ENCODE measurements at places on chromosomes 2 and 18.

DNA sequence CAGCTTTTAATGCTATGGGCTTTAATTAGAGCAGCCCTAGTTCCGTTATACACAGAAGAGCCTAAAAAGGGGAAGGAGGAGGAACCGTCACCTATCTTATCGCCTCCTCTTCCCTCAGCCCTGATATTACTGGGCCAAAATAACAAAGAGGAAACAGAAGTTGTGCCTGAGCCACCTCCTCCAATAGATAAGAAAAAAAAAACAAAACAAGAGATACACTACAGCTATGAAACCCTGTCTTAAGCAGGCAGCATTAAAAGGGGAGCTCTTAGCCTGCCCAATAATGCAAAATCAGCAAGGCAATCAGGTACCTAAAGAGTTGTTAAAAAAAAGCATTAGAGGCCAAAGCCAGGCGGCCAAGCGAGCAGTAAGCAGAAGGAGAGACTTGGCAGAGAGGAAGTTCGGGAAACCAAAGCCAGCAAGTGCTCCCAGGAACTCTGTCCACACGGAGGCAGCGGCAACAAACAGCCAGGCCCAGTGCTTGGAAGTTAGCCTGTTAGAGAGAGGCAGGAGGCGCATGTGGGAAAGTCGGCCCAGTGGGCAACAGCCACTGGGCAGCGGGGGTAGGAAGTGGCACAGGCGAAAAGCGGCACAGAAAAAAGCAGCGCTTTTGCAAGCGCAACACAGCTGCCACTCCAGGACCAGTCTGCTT is 41.8 kb upstream of the PDK1 start:
- no peak for DNase-seq

- DNase-seq: no peak
Observed at GRCh38 chr2:235191978-235192377, 240.2 kb downstream of the SH3BP4 start.

GRCh38 chr2:234116010-234116409 is 65.5 kb downstream of the SPP2 start:
- DNase-seq: no peak

DNA sequence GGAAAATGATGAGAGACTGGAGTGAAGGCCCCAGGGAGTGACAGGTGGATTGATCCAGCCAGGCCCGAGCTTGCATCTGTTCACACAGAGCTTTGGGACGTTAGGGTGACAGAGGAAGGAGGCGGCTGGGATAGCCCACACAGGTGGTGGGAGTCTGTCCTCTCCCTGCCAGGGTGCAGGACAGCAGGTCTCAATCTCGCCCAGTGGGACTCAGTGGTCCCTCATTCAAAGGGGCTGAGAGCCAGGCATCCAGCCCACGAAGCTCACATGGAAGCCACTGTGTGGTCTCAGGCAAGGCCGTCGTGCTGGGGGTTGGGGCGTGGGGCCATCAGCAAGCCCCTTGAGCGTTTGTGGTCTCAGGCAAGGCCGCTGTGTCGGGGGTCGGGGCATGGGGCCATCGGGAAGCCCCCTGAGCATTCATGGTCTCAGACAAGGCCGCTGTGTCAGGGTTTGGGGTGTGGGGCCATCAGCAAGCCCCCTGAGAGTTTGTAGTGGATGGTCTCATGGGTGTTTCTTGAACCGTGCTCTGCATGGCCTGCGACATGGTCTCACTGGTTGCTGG is 8.3 kb downstream of the KCNG2 start:
- DNase-seq: no peak

DNA sequence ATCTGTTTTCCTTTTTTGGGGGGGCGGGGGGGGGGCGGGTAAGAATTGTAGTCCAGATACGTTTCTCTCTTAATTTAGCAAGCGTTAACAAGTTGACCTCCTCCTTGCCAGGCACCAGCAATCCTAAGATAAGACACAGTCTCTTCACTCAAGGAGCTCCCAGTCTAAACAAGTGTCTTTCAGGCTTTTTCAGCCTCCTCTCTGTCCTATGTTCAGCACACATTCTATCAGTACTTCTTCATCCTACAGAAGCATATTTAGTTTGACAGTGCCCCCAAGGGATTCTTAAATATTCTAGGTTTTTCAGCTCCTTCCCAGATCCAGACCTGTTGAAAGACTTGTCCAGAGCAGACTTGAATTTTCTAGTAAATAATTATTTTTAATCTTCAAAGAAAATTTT is 2.7 kb downstream of the PPP1CB start:
- DNase-seq: no peak

DNA sequence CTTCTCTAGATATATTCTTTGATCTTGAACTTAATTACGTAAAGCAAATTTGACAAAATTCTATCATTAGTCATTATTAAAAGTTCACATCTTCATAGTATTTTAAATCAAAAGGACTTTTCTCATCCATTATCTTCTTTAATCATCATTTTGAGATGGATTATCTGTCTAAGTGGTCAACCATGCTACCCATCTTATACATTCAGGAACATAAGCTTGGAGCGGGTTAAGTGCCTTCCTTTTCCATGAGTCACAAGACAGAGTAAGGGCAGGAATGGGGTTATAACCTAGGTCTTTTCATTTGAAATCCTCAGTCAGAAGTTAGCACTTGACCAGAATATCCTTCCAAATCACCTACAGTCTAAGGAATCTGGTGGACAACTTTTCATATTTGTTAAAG is 297.1 kb downstream of the TCF4 start:
- no peak for DNase-seq

GRCh38 chr2:143513081-143513480 is 383.9 kb downstream of the ARHGAP15 start:
- no peak for DNase-seq

GRCh38 chr2:216774620-216775019 is 79.3 kb upstream of the IGFBP5 start:
- peak; percentile 76 for DNase-seq

DNA sequence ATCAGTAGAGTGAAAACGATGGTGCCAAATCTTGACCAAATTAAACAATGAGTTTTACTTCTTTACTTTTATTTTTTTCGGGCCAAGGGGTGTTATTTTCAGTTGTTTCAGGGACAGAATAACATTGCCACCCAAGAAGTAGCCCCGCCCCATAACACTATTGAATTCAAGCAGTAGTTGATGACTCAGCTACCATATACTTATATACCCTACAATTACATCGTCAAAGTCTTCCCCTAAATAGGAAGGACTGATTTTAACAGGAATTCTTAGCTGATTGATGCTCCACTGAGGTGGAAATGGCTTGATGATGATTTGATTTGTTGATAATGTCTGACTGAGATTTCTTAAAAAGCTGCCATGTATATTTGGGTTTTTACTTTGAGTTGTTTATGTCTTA is 24.7 kb downstream of the LYPD6B start:
- DNase-seq: no peak

DNA sequence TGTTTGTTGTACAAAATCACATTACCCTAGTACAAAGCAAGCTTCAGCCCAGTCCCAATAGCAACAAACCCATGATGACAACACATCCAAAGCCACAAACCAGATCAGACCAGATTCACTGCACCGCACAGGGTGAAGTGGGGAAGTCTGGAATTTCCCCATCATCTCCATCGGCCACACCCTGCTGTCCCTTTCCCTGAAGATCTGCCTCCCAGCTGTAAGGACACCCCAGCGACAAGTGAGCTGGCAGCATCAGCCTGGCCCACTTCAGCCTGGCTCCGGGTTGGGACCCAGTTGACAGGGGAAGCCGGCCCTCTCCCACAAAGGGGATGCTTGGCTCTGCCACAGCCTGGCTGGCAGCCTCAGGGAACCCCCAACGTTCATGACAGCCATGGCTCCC is 207.6 kb downstream of the MGAT5 start:
- no peak for DNase-seq

DNA sequence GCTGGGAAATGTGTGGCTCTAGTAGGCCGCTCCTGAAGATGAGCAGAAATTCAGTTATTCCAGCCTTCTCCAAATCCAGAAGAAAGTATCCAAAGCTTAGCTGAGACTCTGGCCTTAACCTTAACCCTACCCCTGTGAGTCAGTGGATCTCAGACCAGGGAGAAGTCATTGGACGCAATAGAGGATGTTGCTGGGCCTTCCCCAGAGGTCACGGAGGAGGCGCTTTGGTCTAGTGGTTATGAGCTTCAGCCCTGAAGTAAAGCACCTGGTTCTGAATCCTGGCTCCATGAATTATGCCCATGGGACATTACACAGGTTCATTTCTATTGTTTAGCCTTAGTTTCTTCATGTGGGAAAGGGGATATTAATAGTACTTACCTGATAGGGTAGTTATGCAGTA is 24.0 kb downstream of the PKDCC start:
- DNase-seq: no peak

GRCh38 chr2:23788100-23788499 is 138.8 kb downstream of the ATAD2B start:
- no peak for DNase-seq

- DNase-seq: no peak
Observed at GRCh38 chr2:12099374-12099773, 352.9 kb downstream of the LPIN1 start.

DNA sequence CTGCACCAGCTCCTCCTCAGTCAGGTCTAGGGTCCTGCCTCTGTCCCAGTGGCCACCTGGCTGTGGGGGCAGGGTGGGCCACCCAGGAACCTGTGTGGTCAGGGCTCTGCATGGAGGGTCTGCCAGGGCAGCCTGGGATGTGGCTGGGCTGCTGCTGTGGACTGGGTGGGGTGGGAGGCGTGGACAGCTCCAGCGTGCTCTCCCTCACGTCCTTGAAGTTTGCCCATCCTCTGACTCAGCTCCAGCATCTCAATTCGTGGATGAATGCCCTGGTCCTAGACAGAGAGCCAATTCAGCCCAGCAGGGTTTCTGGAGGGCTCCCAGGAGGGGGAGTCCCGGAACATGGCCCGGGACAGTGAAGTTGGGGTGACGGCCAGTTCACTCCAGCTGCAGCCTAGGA is 64.3 kb upstream of the EPAS1 start:
- DNase-seq: no peak

- DNase-seq: no peak
Observed at GRCh38 chr2:178377046-178377445, 73.9 kb downstream of the PRKRA start.

DNA sequence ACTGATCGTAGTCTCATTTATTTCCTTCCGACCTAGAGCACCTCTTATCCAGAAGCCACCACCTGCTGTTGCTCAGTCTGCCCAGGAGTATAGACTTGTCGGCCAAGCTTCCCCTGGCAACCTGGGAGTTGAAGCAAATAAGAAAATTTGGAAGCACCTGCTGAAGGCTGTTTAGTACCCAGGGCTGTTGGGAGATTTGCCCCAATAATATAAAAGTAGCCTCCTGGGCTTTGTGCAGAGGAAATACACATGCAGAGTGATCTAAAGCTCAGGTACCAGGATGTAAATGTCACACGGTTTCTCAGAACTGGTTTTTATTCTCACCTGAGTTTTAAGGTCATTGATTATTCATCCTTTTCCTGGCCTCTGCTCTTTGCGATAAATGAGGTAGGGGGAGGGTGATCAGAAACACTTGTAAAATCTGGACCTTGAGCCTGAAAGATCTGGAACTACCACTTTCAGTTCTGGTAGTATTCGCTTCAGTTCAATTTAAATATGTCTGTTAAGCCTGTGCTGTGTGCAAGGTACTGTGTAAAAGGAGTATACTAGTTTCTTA is 789 bp upstream of the COX7A2L start:
- DNase-seq: no peak

DNA sequence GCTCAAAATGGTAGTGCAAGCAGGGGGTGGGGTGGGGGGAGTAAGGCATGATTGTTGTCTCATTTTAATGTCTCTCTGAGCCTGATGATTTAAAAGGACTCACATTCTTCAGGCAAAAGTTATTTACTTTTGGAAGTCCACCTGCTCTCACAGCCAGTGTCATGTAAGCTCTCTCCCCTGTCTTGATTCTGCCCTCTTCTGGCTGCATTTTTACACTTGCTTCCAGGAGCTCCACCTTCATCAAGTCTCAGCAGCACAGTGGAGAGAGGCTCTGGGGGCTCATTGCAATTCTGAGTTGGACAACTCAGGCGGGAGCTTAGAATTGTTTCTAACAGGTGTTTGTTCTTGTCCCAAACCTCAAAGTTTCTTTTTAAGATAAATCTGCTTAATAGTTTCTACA is 39.2 kb downstream of the GNAL start:
- DNase-seq: no peak

DNA sequence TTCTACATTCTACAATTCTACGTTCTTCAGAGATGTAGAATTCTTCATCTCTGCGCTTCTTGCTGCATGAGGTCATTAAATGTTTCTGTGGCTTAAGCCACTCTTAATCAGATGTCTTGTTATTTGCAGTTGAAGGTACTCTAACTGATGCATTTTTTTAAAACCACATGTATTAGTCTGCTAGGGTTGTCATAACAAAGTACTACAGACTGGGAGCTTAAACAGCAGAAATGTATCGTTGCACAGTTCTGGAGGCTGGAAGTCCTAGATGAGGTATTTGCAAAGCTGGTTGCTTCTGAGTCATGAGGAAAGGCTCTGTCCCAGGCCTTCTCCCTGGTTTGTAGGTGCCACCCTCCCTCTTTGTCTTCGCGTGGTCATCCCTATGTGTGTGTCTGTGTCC is 176.3 kb upstream of the GLI2 start:
- DNase-seq: no peak
